OCI-LY7 (cell line): ENCODE measurements at places on chromosomes 12 and 14.

DNA sequence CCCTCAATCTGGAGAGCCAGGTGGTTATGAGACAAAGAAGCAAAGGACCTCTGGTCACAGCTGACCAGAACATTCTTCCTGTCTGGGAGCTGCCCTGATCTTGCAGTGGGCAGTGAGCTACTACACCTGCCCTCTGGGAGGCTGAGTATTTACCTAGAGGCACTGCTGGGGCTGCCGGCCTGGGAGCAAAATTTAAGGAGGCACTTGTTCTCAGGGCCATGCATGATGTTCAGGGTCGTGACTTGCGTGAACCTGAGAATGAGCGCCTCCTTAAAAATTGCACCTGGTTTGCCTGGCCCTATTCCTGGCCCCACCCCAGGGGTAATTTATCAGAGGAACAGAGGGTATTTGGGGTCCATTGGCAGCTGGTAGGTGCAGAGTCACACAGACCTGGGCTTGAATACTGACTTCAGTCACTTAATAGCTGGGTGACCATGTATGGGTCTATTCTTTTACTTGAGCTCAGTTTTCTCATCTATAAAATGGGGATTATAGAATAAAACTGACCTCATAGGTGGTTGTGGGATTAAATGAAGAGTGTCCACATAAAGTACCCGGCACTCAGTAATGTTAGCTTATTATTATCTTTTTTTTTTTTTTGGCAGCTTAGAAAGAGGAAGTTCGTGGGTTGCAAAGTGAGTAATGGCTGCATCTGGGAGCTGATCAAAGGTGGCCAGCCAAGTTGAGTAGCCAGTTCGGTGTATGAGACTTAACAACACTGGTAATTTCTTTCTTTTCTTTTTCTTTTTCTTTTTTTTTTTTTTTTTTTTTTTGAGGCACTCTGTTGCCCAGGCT is 107.4 kb upstream of the MED13L start:
- DNase-seq, result peak; percentile 9

- no peak for DNase-seq
Measured at GRCh38 chr14:99891900-99892299, 98.7 kb downstream of the EML1 start.

DNA sequence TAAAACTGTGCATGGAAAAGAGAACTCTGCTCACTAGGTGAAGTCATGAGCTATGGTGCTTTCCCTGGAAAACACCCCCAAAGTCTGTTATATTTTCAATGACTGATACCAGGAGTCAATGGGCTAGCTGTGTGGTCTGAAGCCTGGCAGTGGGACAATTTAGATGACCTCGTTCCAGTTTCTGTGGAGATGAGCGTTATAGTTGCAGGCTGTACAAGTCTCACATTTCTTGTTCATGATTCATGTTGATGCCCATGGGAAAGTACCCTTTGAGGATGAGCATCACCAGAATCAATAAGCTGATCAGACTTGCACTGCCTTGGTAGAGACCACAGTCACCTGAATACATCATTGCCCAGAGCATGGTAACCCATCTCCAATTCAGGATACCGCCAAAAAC is 70.7 kb downstream of the NOVA1 start:
- no peak for DNase-seq

- no peak for DNase-seq
Measured at GRCh38 chr14:21287168-21287567, 7.3 kb downstream of the RPGRIP1 start.

DNA sequence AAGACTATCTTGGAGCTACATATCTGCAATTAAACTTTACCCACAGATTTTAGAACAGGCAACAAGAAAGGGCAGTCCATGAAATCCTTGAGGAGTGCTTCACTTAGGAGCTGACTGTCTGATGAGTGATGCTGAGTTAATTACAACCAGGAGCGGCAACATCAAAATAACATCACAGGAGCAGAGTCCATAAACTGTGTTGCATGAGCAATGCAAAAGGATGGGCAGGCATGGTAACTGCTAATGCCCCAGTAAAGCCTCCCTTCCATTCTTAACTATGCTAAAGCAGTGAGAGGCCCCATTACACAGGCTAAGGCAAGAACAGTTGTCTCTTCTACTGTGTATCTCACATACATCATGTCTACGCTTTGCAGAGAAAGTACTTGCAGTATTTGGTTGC is 156.6 kb downstream of the PAX9 start:
- no peak for DNase-seq

GRCh38 chr14:79293482-79294177 is 917.7 kb downstream of the DIO2 start:
- no peak for DNase-seq
